ENCODE measurements at places on chromosomes 4 and X. TPM values are rescaled to one million over a fixed set of nuclear protein-coding genes. Genes with fewer than 3 reads are reported as not detected.

NXF2 gene
- total RNA-seq: not detected

PASD1 gene
- total RNA-seq: not detected

CTAG2 gene
- not detected for total RNA-seq

HSFX2 gene
- total RNA-seq: 0.14 TPM

GAGE13 gene
- total RNA-seq: not detected

HERC5 gene
- 0.57 TPM for total RNA-seq

PABPC5 gene
- total RNA-seq: 1.1 TPM

TNMD gene
- total RNA-seq: not detected

FREM3 gene
- under 0.01 TPM for total RNA-seq

SYTL4 gene
- 5.5 TPM for total RNA-seq

FATE1 gene
- not detected for total RNA-seq

SGMS2 gene
- 67.0 TPM for total RNA-seq

DGKK gene
- not detected for total RNA-seq

IL13RA2 gene
- total RNA-seq: 440 TPM

VCX3B gene
- total RNA-seq: not detected

All from smooth muscle cell of bladder (primary cell).